Activated T-helper 17 cell treated with anti-CD3 and anti-CD28 coated beads, Interleukin-2, amount 50 U/mL, for 72 hours (primary cell): ENCODE measurements at places on chromosomes 5 and 9.

DNA sequence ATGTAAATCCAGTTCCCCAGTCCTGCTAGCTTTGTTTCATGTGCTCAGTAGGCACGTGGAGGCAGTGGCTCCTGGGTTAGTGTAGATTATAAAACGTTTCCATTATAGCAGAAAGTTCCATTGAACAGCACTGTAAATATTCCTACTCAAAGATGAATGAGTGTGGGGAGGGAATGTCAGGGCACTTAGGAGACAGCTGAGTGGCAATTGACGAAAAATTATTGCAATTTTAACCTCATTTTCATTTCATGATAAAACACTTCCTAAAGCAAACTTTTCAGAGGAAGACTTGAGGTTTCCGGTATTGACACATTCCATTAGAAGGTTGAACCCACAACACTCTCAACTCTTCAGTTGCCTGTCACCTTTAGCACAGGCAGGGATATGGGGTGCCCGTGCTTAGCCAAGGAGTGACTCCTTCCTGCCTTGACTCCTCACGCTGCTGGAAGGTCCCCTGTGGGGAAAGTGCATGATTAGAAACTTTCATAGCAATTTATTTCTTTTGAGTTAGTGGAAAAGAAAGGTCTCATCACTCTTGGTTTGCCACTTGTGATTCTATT is 41.2 kb downstream of the SLC46A2 start:
- peak; percentile 71 for ATAC-seq

DNA sequence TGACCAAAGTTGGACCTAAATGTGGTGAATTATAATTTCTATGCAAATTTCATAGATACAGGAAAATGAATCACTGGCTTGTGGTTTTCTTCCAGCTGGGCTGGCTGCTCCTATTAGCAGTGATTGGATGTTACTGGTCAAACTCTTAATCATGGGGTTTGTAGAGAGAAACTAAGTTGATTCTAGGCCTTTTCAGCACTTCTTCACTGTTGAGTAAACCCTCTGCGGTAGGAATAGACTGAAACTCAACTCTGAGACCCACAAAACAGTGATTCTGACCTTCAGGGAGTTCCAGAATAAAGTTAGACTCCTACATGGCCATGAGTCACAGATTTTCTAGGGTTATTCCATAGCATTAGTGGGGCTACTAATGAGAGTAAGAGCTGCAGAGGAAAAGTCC is 47.9 kb upstream of the FKTN start:
- ATAC-seq, result peak; percentile 94

- peak; percentile 79 for ATAC-seq
These were observed 24.0 kb downstream of the DCTN4 start for GRCh38 chr5:150734579-150735384.

DNA sequence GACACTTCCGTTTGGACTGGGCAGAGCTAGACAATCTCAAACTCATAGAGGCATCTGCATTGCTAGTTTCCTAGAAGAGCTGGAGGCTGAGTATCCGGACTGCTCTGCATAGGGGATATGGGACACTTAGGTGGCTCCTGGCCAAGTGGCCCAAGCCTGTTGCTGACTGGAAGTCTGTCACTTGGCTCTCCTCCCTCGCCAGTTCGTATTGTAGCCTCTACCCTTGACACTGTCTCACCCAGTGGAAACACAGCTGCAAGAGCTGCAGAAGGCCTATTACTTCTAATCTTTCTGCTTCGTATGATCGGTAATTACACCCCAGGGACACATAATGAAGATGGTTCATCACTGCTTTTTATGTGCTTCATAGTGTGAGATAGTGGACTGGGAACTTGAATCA is 34.7 kb downstream of the ITGA1 start:
- ATAC-seq, result no peak

DNA sequence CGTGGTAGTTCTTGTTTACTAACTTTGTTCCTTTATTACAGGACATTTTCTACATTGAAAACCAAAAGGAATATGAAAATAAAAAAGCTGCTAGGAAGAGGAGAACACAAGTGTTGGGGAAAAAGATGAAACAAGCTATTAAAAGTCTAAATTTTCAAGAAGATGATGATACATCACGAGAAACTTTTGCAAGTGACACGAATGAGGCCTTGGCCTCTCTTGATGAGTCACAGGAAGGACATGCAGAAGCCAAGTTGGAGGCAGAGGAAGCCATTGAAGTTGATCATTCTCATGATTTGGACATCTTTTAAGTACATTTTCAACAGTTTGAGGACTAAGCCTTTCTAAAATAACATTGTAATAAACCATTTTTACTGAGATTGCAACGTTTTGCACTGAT is 23.8 kb downstream of the PHAX start:
- peak; percentile 73 for ATAC-seq

GRCh38 chr9:100394032-100394695 is 32.8 kb upstream of the MSANTD3 start:
- no peak for ATAC-seq

GRCh38 chr5:150538007-150538917 is 30.3 kb downstream of the NDST1 start:
- no peak for ATAC-seq

GRCh38 chr9:111604054-111604615 is 4.7 kb upstream of the PTGR1 start:
- no peak for ATAC-seq

- no peak for ATAC-seq
These were observed 293.6 kb downstream of the KCTD16 start for GRCh38 chr5:144464306-144464705.

- ATAC-seq, result no peak
These were observed 69.7 kb downstream of the GRAMD2B start for GRCh38 chr5:126492939-126493338.

- ATAC-seq, result peak; percentile 68
These were observed 198.8 kb downstream of the AUH start for GRCh38 chr9:91162784-91163443.

- ATAC-seq, result no peak
These were observed 76.5 kb downstream of the WNK2 start for GRCh38 chr9:93260263-93261066.

- no peak for ATAC-seq
These were observed 91.1 kb downstream of the BARX1 start for GRCh38 chr9:93864032-93864431.
